ENCODE measurements at places on chromosomes 12 and 14.

DNA sequence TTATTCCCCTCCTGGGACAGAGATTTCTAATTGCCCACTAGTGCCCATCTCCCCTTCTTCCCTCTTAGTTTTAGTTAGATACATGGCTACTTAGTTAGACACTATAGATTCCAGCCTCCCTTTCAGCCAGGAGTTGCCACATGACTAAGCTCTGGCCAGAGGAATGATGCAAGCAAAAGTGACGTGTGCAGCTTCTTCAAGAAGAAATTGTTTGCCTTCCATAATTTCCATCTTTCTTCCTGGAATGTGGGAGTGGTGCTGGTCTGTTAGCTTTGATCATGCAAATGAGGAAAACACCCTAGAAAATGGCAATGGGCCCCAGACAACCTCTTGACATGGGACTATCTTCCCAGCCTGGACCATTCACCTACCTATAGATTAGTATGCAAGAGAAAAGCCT, 21.4 kb downstream of the CCDC177 start:
- no peak for DNase-seq

- no peak for DNase-seq
These were observed 21.1 kb upstream of the WDR89 start for GRCh38 chr14:63662776-63663175.

GRCh38 chr12:80798281-80798680, 81.6 kb downstream of the MYF5 start:
- DNase-seq: no peak

DNA sequence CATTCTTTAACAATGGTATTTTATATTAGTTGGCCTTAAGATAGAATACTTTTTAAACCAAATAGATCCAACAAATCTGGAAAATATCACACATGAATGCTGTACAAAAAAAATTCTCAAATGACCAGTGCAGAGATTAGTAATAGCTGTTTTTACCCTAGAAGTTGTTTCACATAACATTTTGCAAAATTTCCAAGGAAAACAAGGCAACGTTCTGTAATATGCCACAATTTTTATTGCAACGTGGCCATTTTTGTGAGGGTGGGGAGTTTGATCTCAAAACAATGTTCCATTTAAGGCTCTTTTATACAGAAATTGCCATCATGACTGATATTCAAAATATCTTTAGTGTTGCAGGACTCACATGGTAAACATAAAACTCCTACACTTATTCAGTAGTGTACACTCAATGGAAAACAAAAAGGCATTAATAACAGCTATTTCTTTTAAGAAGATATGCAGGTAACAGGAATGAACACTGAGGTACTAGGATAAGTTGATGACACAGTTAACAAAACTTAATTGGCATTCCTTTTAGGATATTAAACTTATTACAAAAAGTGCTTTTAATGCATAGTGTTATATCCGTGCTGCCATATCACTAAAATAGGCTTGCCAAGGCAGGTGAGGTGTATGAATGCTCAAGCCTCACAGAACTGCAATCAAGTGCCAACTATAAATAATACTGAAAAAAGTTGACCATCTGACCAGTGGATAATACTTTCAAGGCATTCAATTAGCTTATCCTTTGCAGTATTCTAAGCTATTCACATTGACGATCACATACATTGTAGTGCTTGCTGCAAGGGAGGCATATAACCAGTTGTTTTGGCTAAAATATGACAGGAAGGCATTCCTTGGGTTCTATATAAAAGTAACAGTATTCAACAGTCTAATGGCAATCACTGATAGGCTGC, 2.3 kb downstream of the CFL2 start:
- DNase-seq: no peak

DNA sequence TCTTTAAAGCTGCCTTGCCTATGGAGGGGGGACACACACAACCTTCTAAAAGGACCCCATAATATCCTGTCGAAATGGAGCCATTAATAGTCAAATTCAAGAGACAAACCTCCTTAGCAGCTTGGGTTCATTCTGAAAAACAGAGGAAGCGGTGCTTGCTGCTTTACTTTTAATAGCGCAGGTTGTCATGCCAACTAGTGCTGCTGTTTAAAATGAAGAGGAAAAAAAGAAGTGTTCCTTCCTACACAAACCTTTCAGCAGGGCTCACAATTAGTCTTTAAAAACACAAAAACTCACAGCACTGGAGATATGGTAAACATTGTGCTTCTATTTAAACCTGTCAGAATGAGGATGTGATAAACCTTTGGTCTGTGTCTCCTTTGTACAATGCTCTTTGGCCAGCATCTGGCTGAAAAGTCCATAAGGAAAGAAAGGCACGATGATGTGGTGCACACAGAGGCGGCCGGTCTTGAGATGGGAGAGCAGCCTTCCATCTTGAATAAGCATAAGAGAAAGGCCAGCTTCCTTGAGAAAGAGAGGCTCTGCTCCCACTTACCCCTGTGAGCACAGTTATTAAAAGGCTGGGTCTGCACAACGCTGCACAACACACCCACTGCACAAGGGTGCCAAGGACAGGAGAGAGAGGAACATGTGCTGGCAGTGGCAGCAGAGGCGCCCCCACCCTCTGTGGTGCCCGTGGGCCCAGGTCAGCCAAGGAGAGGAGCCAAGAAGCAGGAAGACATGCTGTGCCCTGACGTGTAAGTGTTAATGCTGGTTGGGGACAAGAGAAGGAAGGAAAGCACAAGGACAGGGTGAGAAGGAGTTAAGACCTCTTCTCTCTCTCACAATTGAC, 144.6 kb downstream of the TTC7B start:
- no peak for DNase-seq

GRCh38 chr14:92014040-92014439, 25.8 kb downstream of the TRIP11 start:
- DNase-seq: no peak

- no peak for DNase-seq
These were observed 32.8 kb downstream of the FBRSL1 start for GRCh38 chr12:132522592-132523380.

DNA sequence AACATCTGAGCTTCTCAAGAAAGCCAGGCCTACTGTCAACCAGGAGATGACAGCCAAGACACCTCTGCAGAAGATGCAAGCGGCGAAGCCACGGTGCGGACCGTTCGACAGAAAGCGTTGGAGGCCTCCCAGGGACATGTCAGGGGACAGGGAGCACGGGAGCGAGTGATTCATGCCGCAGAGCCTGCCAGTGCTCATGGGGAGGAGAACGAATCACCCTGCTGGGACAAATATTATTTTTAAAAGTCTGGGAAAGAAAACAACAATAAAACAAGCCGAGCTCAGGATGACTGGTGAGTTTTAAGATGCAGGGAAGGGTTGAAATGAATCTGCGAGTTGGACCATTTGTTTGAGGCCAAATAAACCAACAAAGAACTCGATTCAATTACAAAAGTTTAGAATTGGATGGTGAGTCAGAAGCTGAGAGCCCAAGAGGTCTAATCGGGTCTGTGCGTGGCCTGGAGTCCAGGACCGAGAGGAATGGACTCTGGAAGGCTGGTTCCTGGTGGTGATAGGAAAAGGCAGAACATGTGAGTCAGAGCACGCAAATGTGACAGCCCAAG, 91.0 kb downstream of the RBM19 start:
- DNase-seq: no peak

DNA sequence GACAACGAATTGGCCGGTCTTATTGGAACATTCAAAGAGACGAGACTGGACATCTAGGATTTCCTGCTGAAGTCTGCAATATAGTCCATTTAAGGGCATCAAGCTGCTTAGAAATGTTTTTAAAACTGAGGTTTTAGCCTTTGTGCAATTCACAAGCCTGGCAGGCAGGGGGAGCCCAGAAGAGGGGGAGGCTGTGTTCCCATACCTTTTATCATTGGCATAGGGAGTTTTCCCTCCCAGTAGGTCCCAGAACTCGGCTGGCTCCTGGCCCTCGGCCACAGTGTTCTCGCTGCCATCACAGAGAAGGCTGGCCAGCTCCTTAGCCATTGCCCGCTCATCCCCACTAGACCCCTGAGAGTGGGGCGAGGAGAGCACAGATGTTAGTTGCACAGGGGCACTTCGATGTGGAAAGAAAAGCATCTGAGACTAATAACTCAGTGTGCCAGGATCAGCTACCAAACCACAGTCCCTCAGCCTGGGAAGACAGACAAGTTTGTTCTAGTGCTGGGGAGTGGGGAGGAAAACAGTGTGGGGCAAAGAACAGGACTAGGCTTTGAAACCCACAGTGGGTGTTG, 15.1 kb downstream of the AVIL start:
- peak; percentile 85 for DNase-seq

- DNase-seq: peak; percentile 91
These were observed at the start of gene RERG for GRCh38 chr12:15220915-15221885. TSS of gene RERG (minus strand) at chr12:15221417. CDS start at chr12:15217489, 3,928 bp downstream.

- no peak for DNase-seq
These were observed 37.1 kb downstream of the CLIP1 start for GRCh38 chr12:122385171-122386016.

GRCh38 chr14:96304956-96305355, 48.9 kb downstream of the BDKRB1 start:
- DNase-seq: peak; percentile 54

DNA sequence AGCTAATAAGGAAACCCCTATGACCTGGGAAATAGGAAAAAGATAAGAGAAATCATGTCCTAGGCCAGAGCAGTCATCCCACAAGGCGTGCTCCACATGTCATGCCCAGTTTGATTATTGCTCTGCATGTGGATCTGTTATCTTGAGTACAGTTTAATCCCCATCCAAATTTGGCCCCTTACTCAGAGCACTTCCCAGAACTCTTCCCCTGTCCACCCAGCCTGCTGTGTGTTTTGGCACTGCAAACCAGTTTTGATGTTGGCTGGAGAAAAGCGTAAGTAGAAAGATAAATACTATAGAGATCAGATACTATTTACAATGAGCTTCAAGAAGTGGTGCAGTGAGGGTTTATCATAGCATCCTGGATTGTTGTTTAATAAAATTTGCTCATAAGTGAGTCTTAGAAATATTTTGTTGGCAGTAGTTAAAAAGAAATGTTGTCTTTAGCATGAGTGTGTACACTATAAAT, 83.8 kb downstream of the PTPRB start:
- no peak for DNase-seq

DNA sequence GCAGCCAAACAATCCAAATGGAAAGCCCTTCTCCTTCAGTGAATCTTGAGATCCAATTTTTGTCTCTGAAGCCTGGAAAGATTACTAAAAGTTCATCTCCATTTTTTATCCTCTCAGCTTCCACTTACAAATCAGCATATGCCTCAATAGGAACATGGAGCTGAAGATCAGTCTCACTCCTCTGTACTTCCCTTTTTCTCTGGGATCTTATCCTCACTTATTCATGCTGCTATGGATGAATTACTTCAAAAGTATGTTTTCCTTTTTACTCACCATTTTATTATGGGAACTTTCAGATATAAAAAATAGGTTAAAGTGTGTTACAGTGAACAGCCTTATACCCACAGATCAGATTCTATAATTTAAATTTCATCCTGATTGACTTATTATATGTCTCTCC, 14.4 kb upstream of the NTF3 start:
- no peak for DNase-seq

- no peak for DNase-seq
These were observed 61.5 kb downstream of the DUSP16 start for GRCh38 chr12:12501121-12501520.

DNA sequence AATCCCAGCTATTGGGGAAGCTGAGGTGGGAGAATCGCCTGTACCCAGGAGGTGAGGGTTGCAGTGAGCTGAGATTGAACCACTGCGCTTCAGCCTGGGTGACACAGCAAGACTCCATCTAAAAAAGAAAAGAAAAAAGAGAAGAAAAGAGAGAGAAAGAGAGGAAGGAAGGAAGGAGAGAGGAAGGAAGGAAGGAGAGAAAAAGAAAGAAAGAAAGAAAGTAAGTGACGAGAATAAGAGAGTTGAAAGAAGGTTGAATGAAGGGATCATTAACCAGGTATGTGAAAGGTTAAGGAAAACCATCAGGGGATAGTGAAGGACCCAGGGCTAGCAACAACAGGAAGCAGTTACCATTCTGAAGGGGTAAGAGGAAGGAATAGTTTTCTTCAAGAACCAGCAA, 4.2 kb upstream of the DTD2 start:
- DNase-seq: no peak

DNA sequence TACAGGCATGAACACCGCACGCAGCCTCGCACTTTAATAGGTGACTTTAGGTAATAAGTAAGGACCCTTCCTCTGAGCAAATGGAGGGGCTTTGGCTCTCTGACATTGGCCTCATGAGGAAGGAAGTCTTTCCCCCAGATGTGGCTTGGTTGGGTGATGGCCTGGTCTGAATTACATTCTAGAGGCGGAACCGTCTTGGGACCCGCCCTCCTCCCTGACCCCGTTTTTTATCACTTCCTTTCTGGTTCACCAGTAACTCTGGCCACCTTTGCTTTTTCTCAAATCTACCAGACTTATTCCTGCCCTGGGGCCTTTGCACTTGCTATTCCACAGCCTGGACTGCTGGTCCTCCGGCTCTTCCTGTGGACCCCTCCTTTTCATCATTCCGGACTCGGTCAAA, 13.4 kb downstream of the ALDH2 start:
- no peak for DNase-seq

Measured in iPS-NIHi11 (cell line).